ENCODE measurements at places on chromosomes 2 and 18. TPM values are rescaled to one million over a fixed set of nuclear protein-coding genes. Genes with fewer than 3 reads are reported as not detected.
A peak's percentile ranks its signal among the peaks of the same experiment; 100 is the strongest.

Gene SPC25
- not detected for total RNA-seq

Gene ERFE
- total RNA-seq: 1.5 TPM

Gene CRYGA
- not detected for total RNA-seq

Gene MAPK4
- total RNA-seq: under 0.01 TPM

Gene TCF23
- not detected for total RNA-seq

Gene PLGLB1
- total RNA-seq: 0.99 TPM

Gene ABCG8
- not detected for total RNA-seq

Gene KLHL29
- 4.9 TPM for total RNA-seq

Gene LYG1
- total RNA-seq: 0.50 TPM

DNA sequence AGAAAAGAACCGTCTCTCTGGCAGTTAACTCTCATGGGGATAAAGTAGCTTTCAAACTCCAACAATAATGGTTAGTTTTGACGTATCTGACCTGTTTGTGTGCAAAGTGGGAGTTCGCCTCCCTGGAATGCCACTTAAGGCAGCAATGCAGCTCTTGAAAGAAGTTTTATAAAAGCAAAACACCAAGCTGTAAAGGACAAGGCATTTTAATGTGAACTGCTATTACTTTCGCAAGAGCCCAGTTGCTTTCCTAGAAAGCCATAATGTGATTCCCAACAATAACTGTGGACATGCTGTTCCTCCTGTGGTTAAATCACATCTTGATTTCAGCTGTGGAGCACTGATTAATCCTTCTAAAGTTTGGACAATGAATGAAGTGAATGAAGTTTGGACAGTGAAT, 303.7 kb downstream of the PTPRM start:
- DNase-seq: peak; percentile 17

DNA sequence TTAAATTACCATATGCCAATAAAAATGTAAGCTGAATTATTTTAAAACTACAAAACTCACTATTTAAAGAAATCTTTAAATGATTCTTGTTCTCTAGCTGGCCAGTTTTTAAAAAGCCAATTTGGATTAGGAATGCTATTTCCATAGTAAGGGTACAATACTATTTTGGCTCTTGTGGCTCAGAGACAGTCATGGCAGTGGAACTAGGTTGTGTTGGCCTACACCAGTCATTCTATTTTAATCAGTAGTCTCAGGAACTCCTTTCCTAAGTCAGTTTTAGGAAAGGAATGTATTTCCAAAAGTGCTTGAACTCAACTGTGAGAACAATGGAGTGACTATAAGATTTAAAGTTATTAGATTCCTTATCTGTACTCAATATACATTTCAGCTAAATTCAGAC, 5.9 kb downstream of the BOLL start:
- DNase-seq: no peak

DNA sequence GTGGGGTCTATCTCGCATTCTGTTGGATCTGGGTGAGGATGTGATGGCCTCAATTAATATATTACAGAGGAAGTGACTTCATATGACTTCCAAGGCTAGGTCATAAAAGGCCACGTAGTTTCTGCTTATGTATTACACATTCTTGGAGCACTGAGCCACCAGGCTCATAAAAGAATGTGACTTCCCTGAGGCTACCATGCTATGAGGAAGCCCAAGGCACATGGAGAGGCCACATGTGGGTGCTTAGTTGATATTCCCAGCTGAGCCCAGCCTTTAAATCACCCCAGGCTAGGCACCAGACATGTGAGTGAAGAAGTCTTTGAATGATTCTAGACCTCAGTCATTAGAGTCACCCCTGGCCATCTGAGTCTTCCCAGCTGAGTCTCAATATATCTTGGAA, 13.3 kb upstream of the REEP1 start:
- DNase-seq: no peak

DNA sequence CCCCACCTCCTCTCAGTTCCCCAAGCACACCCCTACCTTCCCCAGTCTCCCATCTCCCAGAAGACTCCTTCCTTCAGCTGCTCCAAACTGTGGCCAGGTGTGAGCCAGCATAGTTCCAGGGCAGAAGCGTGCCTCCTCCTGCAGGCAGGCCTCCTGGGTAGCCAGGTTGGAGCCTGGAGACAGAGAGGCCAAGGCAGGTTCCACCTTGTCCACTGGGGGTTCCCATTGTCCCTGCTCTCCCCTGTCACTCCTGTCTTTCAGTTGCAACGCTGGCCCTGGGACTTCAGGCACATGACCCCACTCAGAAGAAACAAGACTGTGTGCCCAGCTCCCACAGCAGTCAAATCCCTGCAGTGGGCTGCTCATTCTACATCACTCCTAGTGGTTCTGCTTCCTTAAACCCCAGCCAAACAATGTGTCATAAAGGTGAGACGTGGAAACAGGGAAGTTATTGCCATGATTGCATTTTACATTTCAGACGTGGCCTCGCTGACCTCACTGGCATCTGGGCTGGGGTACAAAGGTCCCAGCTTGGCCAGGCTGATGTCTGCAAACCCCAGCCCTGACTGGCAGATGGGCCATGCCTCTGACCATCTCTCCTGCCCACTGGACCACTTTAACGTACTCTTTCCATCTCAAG, 96.5 kb upstream of the BOD1L2 start:
- DNase-seq: no peak

- DNase-seq: no peak
Observed at GRCh38 chr2:68464651-68465050, 2.4 kb downstream of the FBXO48 start.

DNA sequence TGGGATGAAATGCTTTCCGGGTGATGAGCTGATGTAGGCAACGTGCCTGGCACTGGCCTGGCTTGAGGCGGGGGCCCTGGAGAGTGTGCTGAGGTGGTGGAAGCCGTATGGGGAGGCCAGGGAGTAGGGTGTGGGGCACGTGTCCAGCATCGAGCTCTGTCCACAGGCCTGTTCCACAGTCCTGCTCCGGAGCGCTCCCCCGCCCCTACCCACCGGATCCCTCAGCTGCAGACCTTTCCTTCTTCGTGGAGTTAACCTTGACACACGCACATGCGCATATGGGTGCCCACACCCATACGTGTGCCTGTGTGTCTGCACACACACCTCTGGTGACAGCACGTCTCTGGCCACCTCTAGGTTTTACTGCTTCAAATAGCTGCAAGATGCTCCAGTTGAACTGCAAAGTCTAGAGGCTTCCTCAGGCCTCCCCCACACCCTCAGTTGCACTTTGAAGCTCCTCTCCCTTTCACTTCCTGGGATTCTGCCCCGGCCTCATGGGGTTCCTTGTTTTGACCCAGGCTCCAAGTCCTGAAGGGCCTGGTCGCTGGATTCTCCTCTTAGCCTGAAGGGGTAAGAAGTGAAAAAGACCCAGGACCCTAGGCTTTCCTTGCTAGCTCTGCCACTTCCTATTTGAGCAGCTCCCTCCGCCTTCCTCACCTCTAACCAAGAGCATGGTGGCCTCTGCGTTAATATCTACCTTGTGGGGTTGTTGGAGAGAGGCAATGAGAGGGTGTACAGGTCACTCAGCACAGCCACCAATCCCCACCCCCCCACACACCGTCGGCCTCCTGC, 49.5 kb downstream of the INHBB start:
- no peak for DNase-seq

- DNase-seq: peak; percentile 21
Observed at GRCh38 chr2:23452853-23453420, 68.0 kb downstream of the KLHL29 start.

DNA sequence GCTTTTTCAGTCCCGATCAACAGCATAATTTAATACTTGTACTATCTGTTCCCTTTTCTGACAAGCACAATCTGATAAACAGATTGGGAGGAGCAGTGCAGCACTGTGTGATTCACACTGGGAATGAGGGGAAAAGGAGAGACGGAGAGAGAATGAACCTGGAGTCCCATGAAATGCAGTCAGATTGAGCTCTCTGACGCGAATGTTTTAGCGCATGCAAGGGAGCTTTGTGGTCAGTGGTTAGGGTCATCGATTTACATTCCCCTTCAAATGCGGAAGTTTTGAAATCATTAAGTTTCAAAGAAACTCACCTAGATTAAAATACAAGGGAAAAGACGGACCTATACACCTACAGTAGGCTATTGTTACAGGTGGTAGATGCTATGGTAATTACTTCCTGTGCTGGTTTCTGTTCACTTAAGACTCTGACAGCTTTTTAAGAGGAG, 99.6 kb downstream of the KCTD1 start:
- no peak for DNase-seq

DNA sequence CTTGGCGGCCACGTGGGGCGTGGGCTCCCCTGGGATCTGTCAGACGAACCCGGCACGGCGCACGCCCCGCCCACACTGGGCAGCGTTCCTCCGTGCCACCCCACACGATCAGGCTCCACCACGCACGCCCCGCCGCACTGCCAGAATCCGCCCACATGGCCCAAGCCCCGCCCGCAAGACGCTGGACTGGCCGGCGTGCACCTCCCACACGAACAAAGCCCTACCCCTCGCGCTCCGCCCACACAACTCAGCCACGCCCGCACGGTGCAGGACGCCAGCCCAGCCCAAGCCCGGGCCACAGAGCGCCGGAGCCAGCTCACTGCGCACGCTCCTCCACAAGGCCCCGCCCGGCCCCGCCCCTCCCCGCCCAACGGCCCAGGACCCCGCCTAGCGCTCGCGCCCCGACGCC, 555 bp downstream of the TMEM18 start:
- peak; percentile 98 for DNase-seq

DNA sequence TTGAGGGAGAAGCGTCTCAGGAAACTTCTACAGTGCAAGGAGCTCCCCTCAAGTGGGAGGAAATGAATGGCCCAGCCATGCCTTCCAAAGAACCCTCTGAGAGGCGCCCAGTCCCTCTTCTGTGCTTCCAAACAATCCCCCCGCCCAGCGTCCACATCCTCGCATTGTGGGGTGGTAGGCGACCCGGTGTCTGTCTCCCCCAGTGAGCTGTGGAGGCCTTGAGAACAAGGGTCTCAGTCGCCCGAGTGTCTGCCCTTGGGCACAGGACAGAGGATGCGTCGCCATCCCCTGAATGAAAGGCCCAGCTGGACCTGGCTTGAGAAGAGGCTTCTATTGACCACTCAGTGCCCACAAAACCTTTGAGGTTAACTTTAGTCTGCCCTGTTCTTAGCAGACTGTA, 29.7 kb downstream of the INPP5D start:
- DNase-seq: no peak

GRCh38 chr2:207869784-207870778, 100.4 kb upstream of the FZD5 start:
- peak; percentile 90 for DNase-seq

DNA sequence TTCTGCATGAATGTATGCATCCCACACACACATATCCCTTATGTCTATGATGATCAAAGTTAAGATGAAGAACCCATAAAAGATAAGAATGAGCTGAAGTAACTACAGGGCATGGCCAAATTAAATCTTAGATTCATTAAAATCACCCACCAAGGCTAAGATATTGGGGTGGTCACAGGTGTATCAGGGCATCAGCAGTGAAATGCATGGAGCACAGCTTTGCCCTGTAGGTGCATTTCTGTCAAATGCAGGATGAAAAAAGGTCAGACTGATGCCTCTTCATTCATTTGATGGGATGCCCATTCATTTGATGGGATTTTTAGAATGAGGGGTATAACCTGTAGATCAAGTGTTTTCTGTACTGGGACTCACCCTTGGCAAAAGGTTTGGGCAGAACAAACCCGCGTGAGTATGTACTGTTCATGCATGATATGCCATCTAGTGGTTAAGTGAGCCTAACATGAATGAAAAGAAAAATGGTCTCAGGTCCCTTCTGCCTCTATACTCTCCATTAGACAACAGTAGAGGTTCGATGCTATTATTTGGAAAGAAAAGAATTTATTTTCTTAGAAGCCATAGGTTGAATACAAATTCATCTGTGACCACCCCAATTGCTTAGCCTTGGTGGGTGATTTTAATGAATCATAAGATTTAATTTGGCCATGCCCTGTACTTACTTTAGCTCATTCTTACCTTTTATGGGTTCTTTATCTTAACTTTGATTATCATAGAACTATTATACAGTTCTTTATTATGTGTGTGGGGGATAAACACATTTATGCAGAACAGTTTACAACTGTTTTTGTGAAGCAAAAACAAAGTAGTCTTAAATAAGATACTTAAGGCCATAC, 43.2 kb upstream of the NOSTRIN start:
- peak; percentile 53 for DNase-seq

DNA sequence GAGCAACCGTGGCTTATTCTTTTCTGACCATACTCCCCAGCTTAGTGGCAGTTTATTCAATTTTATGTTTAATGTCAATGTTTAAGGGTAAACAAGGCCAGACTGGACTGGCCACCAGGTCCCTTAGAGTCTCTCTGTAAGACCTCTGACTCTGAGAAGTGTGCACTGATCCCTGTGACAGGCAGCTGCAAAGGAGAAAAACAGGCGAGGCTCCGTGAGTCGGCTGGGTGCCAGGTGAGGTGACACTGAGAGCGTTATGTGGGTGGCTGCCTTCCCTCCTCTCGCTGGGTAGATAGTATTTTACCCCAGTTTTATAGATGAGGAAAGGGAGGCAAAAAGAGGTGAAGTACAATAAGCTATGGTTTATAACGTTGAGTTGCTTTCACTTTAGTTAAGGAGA, 139.4 kb upstream of the HDAC4 start:
- no peak for DNase-seq

DNA sequence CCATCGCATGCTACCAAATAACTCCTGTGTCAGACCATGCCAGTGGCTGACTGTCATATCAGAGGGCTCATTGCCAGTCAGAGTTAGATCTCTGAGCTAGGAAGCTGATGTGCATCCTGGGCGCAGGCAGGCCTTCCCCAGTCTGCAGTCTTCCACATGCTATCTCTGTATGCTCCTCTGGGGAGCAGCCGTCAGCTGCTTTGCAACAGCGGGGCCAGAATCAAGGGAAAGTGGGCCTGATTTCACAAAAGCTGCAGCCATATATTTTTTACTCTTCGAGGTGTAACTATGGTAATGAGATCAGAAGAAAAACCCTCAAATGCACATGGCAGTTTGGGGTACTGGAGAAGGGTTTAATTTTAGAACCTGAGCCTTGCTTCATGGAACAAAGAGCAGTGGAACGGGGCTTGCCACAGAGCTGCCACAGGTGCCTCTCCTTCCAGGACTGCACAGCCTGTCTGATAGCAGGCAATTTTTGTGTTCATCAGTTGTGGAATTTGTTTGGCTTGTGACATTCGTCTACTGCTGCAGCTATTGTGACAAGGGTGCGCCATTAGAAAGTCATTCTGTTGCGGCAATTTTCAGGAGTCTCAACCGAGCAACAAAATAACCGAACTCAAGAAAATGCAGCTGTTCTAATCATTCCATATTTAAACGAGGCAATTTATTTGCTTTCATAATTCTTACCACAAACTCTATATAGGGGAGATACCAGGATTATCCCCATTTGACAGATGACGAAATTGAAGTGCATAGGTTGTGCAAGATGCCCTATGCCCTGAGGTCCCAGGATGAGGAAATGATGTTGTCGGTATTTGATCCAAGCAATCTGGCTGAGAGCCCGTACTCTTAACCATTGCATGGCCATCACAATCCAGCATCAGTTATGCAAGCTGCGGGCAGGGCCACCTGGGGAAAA, 109.6 kb upstream of the CYRIA start:
- DNase-seq: peak; percentile 44

- peak; percentile 36 for DNase-seq
Observed at GRCh38 chr2:216344206-216344949, 27.9 kb downstream of the MARCHF4 start.

DNA sequence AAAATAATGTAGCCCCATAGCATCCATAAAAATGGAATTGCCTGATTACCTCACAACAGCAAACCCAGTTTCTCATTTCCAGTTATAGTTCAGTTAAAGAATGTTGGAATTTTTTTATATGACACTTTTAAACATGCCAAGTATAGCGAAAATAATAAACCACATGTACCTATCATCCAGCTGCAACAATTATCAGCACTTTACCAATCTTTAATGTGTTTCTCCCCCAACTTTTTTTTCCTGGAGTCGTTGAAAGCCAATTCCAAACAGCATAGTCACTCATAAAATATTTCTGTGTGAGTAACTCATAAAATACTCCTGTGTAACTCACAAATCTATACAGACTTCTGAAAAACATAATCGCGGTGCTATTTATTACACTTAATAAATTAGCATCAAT, 38.1 kb downstream of the SMAD4 start:
- peak; percentile 83 for DNase-seq
